ENCODE measurements at places on chromosomes 6 and 20. TPM values are rescaled to one million over a fixed set of nuclear protein-coding genes. Genes with fewer than 3 reads are reported as not detected.

DNA sequence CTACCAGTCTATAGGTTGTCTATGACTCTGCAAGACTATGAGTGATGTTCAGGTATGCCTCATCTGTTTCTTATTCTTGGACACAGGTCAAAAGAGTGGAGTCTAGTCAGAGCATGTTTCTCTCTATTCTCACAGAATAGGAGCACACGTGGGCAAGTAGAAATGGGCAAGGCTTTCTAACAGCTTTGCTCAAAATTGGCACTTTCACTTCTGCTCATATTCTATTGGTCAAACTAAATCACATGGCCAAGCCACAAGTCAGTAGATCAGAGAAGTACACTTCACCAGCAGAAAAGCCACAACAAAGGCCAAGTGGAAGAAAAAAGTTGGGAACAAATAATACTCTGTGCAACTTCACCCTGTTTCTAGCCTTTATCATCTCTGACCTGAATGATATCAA is 354.5 kb upstream of the SYNCRIP start:
- DNase-seq, result no peak

DNA sequence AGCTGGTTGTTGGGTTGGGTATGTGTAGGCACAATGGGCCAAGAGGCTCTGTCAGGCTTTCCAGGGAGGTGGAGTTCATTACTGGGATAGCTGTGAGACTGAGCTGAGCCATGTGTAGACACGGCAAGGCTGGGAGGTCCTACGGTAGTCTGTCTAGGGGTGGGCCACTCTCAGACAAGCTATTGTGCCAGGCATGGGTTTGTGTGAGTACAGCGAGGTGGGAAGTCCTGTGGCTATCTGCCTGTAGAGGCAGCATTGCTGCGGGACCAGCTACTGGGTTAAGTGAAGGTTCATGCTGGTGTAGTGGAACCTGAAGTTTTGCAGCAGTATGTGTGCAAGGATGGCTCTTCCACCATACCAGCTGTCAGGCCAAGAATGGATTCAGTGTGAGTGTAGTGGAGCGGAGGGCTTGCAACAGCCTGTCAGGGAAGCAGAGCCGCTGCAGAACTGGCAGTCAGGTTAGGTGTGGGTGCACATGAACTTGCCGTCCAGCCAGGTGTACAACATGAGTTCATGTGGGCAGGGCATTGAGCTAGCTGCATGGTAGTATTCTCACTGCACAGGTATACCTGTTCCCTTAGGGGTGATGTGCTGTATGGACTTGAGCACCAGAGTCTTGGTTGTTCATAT is 78.0 kb upstream of the CENPW start:
- DNase-seq, result no peak

- DNase-seq, result no peak
Measured at GRCh38 chr6:3454273-3455010, 2.4 kb downstream of the SLC22A23 start.

- DNase-seq, result no peak
Measured at GRCh38 chr20:33668466-33669155, 1.9 kb downstream of the ACTL10 start.

GRCh38 chr6:120496661-120497060 is 837.6 kb downstream of the TBC1D32 start:
- DNase-seq, result no peak

- no peak for DNase-seq
Measured at GRCh38 chr6:136404627-136405419, 115.2 kb upstream of the BCLAF1 start.

DNA sequence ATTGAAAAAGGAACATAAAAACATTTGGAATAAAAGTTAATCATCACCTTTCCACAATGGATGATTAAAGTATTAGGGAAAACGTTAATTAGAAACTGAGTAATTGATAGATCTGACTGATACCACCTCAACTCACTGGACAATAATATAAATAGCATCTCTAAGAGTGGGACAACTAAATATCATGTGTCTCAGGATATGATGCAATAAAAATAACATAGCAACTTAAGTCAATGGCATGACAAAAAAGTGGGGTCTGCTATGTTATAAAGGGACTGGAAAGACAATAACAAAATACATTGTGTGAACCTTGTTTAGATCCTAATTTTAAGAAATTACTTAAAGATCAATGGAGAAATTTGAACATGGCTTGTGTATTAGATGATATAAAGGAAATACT is 10.3 kb downstream of the OR12D1 start:
- no peak for DNase-seq

GRCh38 chr20:21702553-21703470 is 2.7 kb upstream of the PAX1 start:
- DNase-seq, result no peak

DNA sequence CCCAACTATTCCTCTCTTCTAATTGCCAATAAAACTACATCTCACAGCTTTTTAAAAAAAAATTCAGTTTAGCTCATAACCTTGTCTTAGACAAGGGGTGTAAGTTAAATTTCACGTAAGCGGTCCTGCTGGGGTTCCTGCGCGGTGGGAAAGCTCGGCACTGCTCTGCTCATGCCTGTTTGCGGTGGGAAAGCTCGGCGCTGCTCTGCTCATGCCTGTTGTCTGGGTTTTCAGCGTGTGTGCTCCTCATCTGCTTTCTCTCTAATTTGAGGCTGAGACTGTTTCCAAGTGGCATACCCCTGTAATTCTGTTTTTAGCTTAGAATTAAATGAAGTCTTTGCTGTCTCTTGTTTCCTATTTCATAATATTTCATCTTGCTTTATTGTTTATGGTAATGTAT is 18.6 kb downstream of the ARID1B start:
- no peak for DNase-seq

- peak; percentile 12 for DNase-seq
Measured at GRCh38 chr6:41683523-41684310, 45.4 kb downstream of the MDFI start.

GRCh38 chr6:35496036-35496840 is 641 bp downstream of the TEAD3 start:
- no peak for DNase-seq

GRCh38 chr20:15176929-15177328 is 839.5 kb upstream of the FLRT3 start:
- DNase-seq, result no peak

GRCh38 chr20:1177680-1178079 is 7.1 kb downstream of the TMEM74B start:
- DNase-seq, result no peak

GRCh38 chr20:19791887-19792286 is 33.8 kb downstream of the RIN2 start:
- DNase-seq, result no peak

GRCh38 chr6:145245119-145245518 is 490.2 kb downstream of the EPM2A start:
- DNase-seq, result no peak

GRCh38 chr6:33672808-33673207 is 38.7 kb downstream of the UQCC2 start:
- DNase-seq, result peak; percentile 91

- DNase-seq, result no peak
Measured at GRCh38 chr20:58014628-58015315, 213.7 kb downstream of the ANKRD60 start.

DNA sequence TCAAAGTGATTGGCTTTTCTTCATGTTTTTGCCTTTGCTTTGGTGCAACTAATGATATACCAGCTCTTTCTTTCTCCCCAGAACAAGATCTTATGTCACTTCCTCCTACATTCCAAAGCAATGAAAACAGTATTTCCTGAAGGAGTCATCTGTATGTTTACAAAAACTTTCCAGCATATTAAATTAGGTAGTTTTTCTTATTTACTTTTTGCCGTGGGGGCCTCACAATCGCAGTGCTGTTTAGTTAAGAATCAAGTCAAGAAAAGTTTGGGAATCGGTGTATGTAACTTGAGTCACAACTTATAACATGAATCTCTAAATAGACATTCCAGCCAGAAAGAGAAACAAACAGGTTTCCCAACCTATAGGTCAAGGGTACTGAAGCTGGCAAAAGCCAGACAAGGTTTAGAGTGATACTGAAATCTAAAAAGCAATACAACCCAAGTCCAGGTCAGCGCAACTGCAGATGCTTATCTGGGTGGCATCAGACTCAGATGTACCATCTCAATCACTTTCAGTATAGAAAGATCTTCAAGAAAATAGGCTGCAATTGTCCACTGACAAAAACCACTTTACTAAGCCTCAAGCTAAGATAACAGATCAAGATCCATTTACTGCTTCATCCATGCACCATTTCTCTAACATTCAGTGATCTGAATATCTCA is 63.6 kb downstream of the IPCEF1 start:
- DNase-seq, result peak; percentile 66

DNA sequence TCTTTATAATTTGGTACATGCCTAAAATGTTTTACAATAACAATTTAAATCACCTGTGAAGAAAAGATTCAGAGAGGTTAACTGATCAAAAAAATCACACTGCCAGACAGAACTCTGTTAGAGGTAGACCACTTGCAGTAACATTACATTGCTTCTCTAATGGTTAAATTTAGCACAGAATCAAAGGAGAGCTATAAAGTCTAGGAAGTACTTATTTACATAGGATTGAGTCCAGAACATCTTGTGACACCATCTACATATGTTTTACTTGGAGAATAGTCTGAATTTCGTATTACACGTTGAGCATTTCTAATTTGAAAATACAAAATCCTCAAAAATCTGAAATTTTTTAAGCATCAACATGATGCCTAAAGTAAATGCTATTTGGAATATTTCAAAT is 17.2 kb upstream of the TBC1D20 start:
- DNase-seq, result no peak

DNA sequence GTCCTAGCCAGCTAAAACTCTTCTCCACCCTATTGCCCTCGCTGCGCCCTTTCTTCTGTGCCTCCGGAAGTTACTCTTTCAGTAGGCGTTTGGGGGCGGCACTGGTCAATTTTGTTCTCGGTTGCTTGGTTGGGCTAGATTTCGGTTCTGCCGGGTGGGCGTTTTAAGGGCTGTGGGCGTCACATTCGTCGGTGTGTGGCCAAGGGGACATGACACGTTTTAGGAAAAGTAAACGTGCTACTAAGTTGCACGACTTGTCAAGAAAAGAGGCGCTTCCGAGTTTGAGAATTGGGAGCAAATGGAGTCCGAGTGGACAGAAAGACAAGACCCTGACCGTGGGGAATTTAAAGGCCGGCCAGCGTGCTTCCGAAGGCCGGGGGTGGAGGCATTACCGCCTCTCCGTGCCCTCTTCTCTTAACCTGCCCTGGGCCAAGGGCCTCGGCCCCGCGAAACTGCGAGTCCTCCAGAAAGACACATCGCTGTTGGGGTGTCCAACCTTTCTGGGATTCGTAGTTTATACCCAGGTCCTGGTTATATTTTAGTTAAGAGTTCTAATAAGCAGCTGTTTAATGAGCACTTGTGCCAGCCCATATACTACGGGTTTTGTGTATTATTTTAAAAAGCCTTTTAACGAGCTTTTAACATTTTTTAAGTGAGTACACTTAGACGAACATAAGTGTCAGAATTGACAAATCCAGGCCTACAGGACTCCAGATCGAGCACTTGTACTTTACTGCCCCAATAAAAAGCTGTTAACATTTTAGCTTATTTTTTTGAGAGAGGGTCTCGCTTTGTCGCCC is 664 bp upstream of the BAG6 start:
- DNase-seq, result no peak

- DNase-seq, result no peak
Measured at GRCh38 chr20:18092890-18093289, 35.2 kb upstream of the OVOL2 start.

DNA sequence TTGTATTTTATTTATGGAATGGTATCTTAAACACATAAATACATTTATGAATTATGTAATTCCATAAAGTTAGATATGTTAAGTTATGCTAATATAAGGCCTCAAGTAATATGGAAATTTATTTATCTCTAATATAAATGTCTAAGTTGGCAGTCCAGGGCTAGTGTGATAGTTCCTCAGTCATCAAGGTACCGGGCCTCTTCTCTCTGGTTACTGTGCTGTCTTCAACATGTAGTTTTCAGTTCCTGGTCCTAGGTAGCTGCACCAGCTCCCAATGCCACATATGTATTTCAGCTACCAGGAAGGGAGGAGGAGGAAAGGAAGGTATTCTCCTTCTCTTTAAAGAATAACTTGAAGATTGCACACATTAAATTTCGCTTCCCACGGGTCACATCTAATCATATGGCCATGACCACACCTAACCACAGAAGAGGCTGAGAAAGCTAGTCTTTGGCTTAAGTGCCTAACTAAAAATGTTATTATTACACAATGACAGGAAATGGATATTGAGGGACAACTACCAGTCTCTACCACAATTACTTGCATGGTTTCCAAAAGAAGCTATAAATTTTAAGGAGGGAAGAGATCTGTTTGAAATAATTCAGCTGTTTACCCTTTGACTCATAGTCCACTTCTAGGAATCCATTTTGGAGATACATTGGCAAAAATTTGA is 68.6 kb downstream of the BCKDHB start:
- DNase-seq, result no peak

DNA sequence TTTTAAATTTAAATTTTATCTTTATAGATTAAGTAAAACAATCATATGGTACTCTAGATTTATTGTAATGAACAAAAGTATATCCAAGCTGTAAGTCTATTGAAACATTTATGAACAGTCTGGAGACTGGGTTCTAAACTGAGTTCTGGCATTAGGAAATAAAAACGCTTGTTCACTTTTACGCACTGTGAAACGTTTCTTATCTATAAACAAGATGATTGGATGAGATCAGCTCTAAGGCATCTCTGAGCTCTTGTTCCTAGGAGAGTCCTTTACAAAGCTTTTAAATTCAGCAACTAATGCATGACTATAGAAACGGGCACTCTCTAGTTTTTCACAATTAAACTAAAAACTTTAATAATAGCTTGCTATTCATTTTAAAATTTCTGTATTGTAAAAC is 6.8 kb downstream of the HUS1B start:
- no peak for DNase-seq

DNA sequence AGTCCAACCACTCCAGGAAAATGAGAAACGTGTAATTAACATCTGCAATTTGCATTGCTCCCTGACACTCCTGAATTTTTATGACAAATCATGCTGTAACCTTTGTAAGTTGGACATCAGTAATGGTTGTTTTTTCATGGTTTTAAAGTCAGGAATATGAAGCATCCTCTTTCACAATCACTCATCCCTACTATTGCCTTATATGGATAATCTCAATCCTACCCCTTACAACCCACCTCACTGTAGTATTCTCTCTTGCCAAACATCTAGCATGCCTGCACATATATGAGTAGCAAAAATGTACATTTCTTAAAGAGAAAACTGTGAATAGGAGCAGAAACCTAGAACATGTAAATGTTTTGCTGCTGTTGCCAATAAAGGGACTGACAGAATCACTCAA is 729.5 kb downstream of the KIF16B start:
- no peak for DNase-seq

GRCh38 chr6:9532621-9533557 is 882.0 kb downstream of the TFAP2A start:
- DNase-seq, result no peak

GRCh38 chr20:10788055-10788454 is 114.3 kb upstream of the JAG1 start:
- DNase-seq, result no peak

- no peak for DNase-seq
Measured at GRCh38 chr6:107330168-107330567, 129.2 kb downstream of the PDSS2 start.

ADGRF1 gene
- total RNA-seq, result 0.95 TPM

LY6G5B gene
- 21.2 TPM for total RNA-seq

F13A1 gene
- 0.26 TPM for total RNA-seq

CD109 gene
- 46.1 TPM for total RNA-seq

ERVFRD-1 gene
- total RNA-seq, result not detected

LKAAEAR1 gene
- 0.67 TPM for total RNA-seq

PTCRA gene
- not detected for total RNA-seq

SIRPB2 gene
- total RNA-seq, result not detected

ELOVL2 gene
- total RNA-seq, result 27.8 TPM

Measured in Panc1 (cell line).